SK-N-DZ (cell line): ENCODE measurements at places on chromosomes 2 and 18.

GRCh38 chr2:107437265-107437664 is 389.4 kb upstream of the RGPD4 start:
- DNase-seq = no peak

DNA sequence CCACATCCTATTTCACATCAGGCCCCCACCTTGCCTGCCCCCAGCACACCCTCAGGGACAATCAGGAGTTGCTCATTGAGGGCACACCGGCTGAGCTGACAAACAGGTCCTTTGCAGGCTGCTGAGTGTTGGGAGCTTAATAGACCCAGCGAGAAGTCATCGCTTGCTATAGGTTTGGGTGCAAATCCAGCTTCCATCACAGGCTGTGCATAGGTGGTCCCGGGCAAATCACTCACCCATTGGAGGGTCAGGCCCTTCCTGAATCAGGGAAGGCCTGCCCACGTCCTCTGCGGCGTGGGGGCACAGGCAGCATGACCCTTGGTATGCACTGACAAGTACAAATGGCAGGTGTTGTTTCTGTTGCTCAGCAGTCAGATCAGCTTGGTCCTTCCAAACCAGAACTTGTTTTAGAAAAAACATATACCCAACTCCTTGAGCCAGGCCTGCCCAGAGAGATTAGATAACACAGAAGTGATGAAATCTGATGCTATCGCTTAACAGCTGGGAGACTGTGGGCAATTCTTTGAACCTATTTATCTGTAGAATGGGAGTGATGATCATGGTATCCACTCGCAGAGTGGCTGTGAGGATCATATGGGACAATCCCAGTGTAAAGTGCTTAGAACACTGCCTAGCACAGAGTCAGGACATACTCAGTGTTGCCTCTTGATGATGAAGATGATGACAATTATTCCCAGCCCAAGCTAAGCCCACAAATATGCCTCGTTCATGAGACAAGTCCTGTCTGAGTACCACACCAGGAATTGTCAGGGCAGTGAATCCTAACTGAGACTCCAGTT is 34.9 kb downstream of the SMAD7 start:
- DNase-seq = no peak

DNA sequence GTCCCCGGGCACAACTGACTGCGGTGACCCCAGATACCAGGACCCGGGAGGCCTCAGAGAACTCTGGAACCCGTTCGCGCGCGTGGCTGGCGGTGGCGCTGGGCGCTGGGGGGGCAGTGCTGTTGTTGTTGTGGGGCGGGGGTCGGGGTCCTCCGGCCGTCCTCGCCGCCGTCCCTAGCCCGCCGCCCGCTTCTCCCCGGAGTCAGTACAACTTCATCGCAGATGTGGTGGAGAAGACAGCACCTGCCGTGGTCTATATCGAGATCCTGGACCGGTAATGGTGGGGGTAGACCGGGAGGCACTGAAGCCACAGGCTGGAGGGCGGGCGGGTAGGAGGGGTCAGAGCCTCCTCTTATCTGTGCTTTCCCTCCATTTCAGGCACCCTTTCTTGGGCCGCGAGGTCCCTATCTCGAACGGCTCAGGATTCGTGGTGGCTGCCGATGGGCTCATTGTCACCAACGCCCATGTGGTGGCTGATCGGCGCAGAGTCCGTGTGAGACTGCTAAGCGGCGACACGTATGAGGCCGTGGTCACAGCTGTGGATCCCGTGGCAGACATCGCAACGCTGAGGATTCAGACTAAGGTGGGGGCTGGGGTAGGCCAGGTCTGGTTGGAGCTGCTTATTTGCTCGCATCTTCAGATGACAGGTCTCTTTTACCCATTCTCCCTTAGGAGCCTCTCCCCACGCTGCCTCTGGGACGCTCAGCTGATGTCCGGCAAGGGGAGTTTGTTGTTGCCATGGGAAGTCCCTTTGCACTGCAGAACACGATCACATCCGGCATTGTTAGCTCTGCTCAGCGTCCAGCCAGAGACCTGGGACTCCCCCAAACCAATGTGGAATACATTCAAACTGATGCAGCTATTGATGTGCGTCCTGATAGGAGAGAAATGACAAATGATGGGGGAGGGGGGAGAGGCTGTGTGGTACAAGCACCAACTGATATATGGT is 780 bp downstream of the HTRA2 start:
- DNase-seq = no peak

DNA sequence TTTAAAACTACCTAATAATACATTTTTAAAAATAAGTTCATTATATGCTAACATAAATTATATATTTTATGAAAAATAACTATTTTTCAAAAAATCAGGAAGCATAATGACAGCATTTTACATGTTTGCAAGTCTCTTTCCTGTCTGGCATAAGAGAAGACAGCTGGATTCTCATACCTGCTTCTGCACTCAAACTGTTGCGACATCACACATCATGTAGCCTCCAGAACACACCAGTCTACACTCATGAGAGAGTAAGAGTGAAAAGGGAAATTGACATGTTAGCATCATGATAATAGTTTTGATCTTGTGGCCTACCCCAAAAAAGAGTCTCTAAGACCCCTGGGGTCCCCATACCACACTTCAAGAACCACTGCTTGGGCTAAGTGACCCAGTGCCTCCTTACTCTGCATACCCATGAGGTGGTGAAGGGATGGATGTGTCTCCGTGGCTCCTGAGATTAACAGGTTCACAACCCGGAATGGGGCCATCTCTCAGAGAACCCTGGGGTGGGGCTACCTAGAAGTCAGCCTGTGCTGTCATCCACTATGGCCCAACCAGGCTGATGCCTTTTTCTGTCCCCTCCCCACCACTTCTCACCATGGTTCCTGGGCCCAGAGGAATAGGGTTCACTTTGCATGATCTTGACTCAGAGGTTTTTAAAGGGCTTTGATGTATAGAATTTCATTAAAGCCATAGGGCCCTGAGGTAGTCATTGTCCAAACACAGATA is 102.6 kb upstream of the DAPL1 start:
- no peak for DNase-seq

- DNase-seq = no peak
These were observed 34.1 kb downstream of the CDCA7 start for GRCh38 chr2:173388795-173389194.

DNA sequence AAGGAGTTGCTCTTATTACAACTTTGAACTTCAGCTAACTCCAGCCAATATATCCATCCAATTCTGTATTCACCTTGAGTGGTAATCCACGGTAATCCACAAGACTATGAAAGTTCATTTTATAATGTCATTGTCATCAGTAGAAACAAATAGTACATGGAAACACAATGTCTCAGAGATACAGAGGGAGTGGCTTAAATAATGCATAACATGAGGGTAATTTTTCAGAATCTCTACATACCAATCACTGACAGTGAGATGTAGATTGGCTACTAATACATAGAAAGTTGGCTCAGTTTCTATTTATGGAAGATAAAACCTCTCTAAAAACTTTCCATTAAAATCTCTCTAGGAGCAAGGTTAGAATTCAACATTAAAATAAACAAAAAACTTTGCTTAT is 93.2 kb downstream of the PLEKHM3 start:
- no peak for DNase-seq

GRCh38 chr2:120559401-120559800 is 176.3 kb upstream of the GLI2 start:
- DNase-seq = no peak

GRCh38 chr2:11307764-11308415 is 36.5 kb downstream of the ROCK2 start:
- no peak for DNase-seq

GRCh38 chr18:35745814-35746213 is 164.3 kb downstream of the GALNT1 start:
- DNase-seq = no peak

GRCh38 chr2:214987261-214987660 is 151.2 kb downstream of the ABCA12 start:
- no peak for DNase-seq

GRCh38 chr2:240586919-240587800 is 626 bp downstream of the CAPN10 start:
- DNase-seq = no peak

DNA sequence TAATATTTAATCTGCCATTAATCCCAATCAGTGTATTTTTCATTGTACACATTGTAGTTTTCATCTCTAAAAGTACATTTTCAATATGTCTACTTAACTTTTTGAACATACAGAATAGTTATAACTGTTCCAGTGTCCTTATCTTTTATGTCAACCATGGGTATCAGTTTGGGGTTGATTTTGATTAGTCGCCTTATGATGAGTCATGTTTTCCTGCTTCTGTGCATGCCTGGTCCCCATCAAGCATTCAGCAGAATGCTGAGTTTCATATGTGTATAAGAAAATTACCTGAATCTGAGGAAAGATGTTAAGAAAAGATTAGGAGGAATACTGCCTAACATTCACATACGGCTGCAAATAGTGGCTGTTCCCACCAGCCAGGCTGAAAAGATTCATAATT is 17.7 kb downstream of the SPDYA start:
- DNase-seq = no peak

GRCh38 chr2:200624658-200625057 is 38.8 kb downstream of the AOX1 start:
- no peak for DNase-seq
